ENCODE measurements at places on chromosomes 3 and 15.

GRCh38 chr15:85865070-85865684, 70.5 kb upstream of the KLHL25 start:
- DNase-seq = no peak

GRCh38 chr3:46666453-46666845, 27.0 kb downstream of the ALS2CL start:
- no peak for DNase-seq

- peak; percentile 42 for DNase-seq
Observed at GRCh38 chr3:64291956-64292355, 66.7 kb upstream of the PRICKLE2 start.

DNA sequence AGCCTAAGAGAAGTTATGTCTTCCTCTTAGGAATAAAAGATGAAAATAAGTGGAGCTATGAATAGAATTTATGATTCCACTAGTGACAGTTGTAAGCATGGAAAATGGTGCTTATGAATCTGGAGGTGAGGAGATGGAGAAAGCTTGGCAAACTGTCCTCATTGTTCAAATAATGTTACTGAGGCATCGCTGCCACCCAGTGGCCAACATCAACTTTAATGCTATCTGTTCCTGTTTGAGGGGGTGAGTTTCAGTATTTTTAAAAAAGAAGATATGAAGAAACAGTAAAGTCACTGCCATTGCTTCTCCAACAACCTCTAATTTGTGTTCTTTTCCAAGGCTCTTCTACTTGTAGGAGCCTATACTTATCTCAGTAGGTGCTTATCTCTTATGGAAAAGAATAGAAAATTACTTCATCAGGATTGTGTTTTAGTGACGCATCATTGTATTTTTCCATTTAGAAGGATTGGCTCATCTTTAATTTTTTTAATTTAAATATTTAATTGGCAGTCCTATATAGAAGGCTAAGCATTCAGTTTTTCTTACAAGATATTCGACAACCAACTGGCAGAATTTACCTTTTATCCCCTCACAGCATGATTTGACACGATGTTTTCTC, 260.4 kb upstream of the P2RY1 start:
- peak; percentile 19 for DNase-seq

DNA sequence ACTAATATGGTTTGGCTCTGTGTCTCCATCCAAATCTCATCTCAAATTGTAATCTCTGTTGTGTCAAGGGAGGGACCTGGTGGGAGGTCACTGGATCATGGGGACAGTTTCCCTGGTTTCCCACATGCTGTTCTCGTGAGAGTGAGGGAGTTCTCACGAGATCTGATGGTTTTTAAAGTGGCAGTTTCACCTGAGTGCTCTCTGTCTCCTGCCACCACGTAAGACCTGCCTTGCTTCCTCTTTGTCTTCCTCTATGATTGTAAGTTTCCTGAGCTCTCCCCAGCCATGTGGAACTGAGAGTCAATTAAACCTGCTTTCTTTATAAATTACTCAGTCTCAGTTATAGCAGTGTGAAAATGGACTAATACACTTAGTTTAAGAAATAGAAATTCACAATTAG, 228.9 kb downstream of the CD47 start:
- no peak for DNase-seq

DNA sequence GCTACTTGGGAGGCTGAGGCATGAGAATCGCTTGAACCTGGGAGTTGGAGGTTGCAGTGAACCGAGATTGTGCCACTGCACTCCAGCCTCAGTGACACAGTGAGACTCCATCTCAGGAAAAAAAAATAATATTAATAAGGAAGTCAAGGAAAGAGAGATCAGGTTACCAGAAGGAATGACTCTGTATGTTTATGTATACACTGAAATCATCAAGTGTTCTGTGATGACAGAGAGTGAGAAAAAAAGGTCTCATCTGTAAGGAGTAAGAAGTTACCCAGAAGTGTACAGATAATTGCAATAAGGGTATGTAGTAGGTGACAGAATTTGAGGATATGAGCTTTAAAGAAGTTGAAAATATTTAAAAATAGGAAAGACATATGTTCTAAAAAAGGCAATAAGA, 4.3 kb upstream of the CCDC50 start:
- DNase-seq = no peak

DNA sequence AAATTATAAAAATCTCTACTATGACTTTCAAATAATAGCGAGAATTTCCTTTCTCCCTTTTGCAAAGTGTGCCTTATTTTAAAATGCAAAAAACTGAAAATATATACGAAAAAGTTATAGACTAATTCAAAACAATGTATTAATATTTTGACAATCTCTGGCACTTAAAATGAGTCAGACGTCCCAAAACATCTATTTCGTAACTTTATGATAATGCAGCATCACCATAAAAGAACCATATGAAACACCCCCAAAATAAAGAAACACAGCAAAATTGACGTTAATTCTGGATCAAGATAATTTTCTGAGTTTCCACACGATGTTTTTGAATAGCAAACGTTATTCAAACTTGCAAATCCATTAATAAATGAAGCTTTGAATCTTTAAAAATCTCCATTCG, 1.0 kb downstream of the COPS2 start:
- DNase-seq = no peak

- no peak for DNase-seq
Observed at GRCh38 chr3:64832098-64832497, 144.3 kb upstream of the ADAMTS9 start.

- peak; percentile 96 for DNase-seq
Observed at GRCh38 chr3:106635271-106635670, 742.0 kb upstream of the CCDC54 start.

GRCh38 chr3:188166441-188166840, 12.5 kb downstream of the LPP start:
- DNase-seq = no peak

- no peak for DNase-seq
Observed at GRCh38 chr15:47129033-47129432, 588.3 kb upstream of the SEMA6D start.

DNA sequence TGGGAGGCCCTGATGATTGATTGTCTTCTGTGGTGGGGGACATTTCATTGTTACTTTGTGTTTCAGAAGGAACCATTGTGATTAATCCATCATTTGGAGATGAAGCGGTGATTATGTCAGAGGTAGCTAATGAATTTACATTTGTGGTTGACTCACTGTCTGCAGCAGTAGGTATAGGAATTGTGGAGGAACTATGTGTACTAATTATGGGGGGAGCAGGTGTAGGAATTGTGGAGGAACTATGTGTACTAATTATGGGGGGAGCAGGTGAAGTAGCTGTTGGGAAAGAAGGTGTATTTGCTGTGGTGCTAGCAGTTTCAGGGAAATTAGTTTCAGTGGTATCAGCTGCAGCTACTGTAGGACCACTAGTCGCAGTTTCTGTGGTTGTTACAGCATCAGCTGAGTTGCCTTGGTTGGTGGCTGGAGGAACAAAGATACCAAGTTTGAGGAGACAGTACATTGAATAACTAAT, 6.9 kb downstream of the MUC13 start:
- no peak for DNase-seq

DNA sequence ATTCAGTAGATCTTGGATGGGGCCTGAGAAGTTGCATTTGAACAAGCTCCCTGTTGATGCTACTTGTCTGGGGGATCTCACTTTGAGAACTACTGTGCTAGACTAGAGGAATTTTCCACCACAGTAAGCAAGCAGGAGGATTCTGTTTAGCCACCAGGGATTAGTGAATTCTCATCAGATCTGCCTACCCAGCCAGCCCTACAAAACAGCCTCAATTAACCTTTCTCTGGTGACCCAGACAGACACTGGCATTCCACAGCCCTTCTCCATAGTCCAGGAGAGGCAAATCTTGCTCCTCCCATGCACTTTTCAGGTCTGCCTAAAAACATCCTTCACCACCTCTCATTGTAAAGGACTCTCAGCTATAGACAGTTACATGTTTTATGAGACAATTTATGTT, 16.7 kb upstream of the MYH15 start:
- no peak for DNase-seq

- peak; percentile 43 for DNase-seq
Observed at GRCh38 chr15:100944986-100945385, 25.8 kb downstream of the LRRK1 start.

GRCh38 chr3:179474480-179474879, 23.2 kb upstream of the GNB4 start:
- DNase-seq = no peak

DNA sequence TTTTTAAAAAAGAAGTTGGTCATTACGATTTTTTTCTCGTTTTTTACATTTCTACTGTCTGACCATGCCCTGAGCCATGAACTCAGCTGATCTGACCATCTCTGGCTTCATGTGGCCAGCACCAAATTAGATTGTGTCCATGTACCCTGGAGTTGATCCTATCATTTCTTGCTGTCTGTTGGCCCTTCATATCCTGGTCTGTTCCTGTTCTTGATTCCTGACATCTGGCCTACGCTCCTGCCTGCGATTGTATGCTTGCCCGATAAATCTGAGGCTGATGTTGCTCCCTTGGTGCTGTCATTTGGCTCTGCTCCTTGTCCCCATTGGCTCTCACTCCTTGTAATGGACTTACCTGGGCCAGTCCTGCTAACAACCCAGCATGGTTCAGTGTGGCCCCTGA, 89.8 kb upstream of the IGSF10 start:
- DNase-seq = no peak

DNA sequence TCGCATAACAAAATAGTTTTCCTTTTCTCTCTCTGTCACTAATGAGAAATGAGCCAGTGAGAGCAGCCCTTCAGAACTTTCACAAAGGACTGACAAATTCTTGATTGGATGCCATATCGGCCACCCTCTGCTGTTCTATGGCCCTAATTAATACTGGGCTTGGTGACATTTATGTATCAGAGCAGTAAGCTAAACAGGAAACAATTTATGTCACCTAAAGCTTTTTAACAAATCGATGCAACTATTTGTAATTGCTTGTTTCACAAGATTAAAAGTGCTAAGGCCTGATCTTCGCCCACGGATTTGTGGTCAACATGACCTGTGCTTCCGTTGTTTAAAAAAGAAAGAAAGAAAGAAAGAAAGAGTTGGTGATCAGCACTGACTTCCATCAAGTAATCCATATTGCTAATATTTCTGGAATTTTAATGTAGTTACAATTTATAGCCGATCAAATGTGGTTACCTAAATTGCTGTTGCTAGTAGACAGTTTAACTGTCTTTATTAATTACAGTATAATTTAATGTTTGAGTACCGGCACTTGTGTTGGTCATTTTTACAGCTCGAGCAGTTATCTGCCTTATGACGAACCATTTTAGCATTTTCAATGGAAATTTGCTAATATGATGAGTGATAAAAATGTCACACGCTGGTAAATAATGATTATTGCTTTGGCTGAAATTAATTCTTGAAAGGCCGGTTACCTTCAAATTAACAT, 631.3 kb downstream of the FOXP1 start:
- DNase-seq = no peak

DNA sequence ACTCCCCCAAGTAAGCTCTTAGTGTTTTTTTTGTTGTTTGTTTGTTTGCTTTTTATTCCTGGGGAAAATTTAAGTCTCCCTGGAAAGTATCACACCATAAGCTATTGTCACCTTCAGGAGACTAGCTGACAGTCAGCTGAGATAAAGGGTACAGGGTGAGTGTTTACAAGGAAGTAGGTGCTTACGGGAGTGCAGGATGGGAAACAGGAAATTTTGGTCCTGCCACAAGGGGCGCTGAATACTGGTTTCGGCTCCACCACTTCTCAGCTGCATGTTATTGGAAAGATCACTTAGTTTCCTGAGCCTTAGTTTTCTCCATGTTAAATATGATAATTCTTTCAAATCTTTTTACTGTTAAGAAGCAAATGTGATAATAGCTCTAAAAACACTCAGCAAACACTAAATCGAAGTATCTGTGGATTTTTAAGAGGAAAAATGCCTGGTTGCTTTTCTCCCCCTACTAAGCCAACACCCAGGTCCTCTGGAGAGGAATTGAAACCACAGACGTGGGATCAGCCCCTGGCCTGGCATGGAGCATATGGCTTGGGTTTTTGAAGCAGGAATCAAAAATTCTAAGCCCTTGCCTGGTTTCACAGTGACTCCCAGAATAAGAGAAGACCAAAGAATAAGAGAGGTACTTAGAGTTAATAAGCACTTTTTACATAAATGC, 90.7 kb downstream of the SCN11A start:
- no peak for DNase-seq

- DNase-seq = no peak
Observed at GRCh38 chr15:81724536-81724935, 321.3 kb downstream of the MEX3B start.

DNA sequence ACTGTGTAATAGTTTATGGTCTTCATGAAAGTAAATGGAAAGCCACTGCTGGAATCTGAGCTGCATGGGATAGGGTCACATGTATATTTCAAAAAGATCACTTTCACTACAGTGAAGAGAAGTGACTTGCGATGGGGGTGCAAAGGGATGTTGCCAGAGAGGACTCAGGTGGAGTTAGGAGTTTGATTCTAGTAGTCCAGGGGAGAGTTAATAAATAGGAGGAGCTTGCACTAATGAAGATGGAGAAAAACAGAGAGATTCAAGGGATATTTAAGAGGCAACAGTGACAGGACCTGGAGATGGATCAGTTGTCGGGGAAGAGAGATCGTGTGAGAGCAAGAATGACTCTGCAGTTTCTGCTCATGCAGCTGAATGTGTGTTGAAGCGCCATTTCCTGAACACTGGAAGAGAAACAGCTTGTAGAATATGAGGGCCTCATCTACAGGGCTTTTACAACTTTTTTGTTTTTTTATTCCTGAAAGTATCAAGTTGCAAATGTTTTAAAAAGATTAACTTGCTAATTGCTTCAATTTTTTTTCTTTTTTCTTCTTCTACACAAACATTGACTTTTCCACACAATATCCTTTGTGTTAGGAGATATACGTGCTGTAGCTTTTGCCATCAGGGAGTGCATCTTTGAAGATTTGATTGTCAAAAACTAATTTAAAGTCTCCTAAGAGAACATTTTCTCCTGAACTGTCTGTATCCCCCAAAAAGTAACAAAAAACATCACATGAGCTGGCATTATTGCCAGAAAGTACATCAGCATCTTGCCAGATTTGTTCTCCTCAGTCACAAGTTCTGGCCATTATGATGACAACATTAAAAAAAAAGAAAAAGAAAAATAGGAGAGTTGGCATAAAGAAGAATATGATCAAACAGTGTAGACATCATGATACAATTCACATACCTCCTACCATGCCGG, 37.5 kb downstream of the SETMAR start:
- no peak for DNase-seq

DNA sequence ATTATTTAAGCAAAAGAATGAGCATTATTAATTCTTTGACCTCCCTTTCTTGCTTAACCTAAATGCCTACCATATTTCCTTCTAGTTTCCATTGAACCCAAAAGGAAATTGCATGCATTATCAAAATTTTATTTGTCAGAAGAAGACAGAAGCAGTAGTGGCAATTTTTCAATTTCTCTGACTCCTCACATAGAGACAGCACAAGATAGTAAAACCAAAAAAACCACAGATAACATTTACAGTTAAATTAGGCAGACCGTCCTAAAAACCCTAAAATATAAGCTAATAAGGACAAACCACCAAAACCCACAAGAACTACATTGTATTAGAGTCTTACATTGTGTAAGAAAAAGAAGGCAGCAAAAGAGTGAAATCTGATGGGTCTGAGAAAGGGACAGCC, 27.1 kb downstream of the GOLGB1 start:
- DNase-seq = no peak

- DNase-seq = no peak
Observed at GRCh38 chr15:81326466-81327212, 2.7 kb upstream of the STARD5 start.

GRCh38 chr15:85906640-85907039, 111.9 kb upstream of the KLHL25 start:
- DNase-seq = no peak
